GM23338 (cell line): ENCODE measurements at places on chromosomes 2 and 18.

GRCh38 chr2:137963535-137964065, 673 bp upstream of the HNMT start:
- no peak for DNase-seq

- no peak for DNase-seq
Measured at GRCh38 chr2:134438371-134438770, 184.5 kb downstream of the MGAT5 start.

DNA sequence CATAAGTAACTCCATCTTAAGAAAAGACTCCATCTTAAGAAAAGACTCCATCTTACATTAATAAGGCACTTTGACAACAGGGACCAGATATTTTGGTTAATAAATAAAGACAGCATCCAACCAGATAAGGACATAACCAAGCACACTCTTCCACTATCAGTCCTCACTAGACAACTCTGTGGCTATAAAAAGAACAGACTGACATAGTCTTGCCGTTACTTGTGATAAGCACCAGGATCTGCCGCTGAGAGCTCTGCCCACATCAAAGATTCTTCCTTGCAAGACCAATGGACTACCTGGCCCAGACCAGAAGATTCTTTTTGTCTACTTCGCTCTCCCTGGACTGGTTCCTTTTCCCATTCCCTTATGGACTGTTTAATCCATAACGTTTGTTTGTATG, 667.4 kb downstream of the NYAP2 start:
- no peak for DNase-seq

- peak; percentile 56 for DNase-seq
Measured at GRCh38 chr2:223459328-223459939, 142.7 kb downstream of the SCG2 start.

- no peak for DNase-seq
Measured at GRCh38 chr2:102138331-102138730, 4.2 kb upstream of the IL1R1 start.

GRCh38 chr2:65159906-65160305, 30.0 kb upstream of the RAB1A start:
- no peak for DNase-seq

GRCh38 chr2:71813807-71814470, 333.7 kb downstream of the CYP26B1 start:
- DNase-seq, result no peak

DNA sequence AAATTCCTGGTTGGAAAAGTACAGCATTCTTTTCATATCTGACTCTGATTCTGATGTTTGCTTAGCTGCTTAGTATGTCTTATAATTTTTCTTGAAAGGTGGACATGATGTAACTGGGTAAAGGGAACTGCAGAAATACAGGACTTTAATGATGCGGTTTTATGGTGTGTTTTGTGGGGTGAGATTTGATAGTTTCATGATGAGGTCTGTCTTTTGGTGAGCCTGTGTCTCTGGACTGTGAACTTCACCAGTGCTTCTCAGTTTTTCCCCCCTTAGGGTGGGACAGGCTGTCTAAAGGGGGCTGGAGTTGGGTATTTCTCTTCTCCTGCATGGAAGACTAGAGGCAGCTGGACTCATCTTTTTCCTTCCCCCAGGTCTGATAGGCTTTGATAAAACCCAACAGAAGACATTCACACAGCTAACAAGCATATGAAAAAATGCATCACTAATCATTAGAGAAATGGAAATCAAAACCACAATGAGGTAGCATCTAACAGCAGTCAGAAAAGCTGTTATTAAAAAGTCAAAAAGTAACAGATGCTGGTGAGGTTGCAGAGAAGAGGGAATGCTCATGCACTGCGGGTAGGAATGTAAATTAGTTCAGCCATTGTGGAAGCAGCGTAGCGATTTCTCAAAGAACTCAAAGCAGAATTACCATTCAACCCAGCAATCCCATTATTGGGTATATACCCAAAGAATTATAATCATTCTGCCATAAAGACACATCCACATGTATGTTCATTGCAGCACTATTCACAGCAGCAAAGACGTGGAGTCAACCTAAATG, 77.6 kb downstream of the EPC2 start:
- no peak for DNase-seq

- DNase-seq, result no peak
Measured at GRCh38 chr2:172596776-172597175, 40.9 kb downstream of the PDK1 start.

- DNase-seq, result no peak
Measured at GRCh38 chr18:12531749-12532148, 124.0 kb downstream of the PRELID3A start.
